ENCODE measurements at places on chromosomes 12 and 14. TPM values are rescaled to one million over a fixed set of nuclear protein-coding genes. Genes with fewer than 3 reads are reported as not detected.

GRCh38 chr14:37546621-37547447 lies 48.2 kb downstream of the FOXA1 start:
- no peak for DNase-seq

The PRKD1 gene
- 8.9 TPM for total RNA-seq

DNA sequence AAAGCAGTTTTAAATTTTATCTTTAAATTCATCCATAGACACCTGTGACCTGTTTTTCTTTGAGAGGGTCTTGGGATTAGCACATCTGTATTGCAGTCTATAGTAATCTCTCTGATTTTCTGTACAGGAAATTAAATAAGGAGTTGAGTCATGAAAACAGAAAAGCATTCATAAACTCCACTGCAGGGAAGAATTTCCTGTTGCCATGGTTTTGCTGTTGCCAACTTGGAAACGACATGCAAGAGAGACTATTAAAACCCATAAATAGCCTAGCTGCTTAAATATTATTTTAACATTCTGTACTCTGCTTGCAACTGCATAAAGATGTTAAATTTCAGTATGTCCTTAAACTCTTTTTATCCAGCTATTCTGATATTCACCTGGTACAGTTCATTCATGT lies 281.0 kb upstream of the RGS6 start:
- peak; percentile 88 for DNase-seq

DNA sequence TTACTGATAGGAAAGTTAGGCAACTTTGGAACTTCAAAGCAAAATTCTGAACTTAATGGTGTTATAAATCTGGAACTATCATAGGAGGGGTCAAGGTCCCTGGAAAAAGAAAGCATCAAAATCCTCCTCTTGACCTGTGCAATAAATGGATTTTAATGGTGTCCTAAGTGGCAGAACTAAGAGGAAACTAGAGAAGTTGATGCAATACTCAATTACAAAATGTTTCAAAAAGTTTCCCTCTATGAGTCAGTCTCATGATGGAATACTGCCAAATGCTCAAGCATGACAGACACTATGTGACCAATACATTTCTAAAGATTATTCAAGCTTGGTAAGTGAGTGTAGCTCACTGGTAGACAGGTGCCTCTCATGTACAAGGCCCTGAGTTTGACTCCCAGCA lies 47.7 kb upstream of the ERGIC2 start:
- peak; percentile 27 for DNase-seq

The TOMM20L gene
- total RNA-seq: not detected

- no peak for DNase-seq
These were observed 7.3 kb downstream of the C2CD5 start for GRCh38 chr12:22536971-22537544.

GRCh38 chr14:32419429-32419828 lies 90.3 kb downstream of the AKAP6 start:
- no peak for DNase-seq

DNA sequence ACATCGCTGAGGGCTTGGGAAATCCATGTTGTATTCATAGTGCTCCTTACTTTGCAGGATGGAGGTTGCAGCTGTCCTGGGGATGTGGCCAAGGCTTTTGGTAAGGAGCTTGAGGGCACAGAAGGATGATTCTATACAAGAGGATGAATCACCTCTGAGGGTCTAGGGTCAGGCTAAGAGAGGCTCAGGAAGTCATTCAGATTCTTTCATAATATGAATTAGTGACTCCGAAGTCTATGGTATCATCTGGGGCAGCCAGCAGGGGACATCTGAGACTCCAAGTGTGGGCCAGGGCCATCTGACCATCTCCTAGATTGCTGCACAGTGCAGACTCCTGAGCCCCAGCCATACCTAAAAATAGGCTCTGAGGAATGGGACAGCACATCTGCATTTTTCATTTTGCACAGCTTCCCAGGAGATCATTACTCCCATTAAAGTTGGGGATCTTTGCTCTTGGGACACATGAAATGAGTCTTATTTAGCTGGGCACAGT lies 4.8 kb downstream of the GMPR2 start:
- DNase-seq: no peak

DNA sequence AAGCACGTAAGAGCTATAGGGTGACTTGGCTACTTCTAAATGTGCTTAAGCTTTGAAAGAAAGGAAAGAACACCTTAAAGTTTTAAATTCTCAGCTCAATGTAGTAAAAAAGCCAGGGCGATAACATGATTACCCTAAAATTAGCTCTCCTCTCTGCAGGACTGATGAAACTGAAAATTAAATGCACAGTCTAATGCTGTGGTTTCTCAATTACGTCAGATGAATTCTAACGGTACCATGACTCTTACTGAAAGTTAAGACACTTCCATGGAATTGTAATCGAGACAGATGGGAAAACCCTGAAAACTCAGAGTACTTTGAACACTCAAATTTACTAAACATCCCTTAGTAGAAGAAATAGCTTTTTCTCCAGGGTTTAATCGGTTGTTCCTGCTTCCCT lies 25.9 kb upstream of the PRKD1 start:
- no peak for DNase-seq

- DNase-seq: no peak
These were observed 217.9 kb downstream of the CRADD start for GRCh38 chr12:93895089-93895445.

DNA sequence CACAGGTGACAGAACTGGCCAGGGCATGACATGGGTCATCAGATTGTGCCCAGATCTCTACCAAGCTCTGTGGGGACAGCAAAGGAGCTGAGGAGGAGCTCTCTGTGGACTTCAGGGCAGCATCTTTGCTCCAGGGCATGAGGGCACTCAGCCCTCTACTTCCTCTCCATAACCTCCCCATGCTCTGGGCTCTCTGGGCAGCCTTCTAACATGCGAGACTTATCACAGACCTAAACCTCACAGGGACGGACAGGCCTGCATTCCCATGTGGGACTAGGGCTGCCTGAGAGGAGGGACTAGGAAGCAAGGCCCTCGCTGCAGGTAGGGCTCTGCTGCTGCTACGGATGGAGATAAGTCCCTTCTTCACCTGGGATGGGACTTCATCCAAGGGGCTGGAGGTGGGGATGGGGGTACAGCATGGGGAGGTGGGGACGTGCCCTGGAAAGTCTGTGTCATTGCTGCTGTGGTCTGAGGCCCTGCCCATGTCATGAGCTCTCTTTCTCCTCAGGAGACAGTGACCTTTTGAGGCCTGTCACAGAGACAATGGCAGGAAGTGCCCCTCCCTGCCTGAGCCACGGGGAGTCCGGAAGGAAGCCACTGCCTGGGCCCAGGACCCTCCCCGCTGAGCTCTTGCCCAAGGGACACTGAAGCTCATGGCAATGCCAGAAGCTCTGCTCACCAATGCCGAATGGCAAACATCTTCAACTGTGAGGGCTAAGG lies 44.1 kb downstream of the PITPNM2 start:
- no peak for DNase-seq

The SLC6A13 gene
- not detected for total RNA-seq

The SLCO1A2 gene
- not detected for total RNA-seq

DNA sequence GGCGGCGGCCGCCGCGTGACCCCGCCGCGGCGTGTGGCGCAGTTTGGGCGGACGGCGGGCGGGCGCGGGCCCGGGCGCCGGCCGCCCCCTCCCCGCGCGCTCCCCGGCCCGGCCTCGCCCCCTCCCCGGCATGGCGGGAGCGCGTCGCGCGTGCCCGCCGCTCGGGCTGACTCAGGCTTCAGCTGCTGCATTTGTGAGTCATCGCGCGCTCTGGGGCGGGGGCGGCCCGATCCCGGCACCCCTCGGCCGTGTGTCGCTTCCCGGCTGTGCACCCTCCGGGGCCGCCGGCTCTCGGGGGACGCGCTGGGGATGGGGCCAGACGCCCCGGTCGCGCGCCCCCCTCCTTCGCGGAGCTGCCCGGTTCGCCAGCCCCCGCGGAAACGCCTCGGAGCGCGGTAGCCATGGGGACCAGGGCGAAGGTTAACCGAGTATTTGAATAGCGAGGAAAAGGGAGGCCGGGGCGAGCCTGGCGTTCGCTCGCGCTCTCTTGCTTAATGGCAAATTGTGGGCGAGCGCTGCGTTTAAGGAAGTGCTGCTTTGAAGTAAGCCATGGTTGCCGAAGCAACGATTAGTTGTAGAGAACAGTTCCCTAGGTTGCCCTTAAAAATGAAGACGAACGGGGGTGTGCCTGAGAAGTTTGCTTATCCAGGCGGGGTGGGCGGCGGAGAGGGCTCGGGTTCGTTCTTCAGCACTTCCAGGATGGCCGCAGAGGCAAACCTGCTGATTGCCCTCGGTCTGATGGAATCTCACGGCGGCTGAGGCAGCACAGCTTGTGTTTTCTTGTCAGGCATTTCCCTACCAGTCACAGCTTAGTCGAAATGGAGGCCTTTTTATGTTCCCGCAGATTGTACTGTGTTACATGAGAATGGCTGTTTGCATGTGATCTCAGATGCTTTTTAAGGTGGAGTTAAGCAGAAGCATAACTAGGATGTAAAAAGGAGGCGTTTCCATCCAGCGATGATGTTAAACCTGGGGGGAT lies 896 bp downstream of the EIF5 start:
- peak; percentile 24 for DNase-seq

GRCh38 chr12:88145567-88146505 lies 3.7 kb downstream of the TMTC3 start:
- DNase-seq: no peak

The LPAR5 gene
- total RNA-seq: 0.04 TPM

The A2M gene
- 1.4 TPM for total RNA-seq

DNA sequence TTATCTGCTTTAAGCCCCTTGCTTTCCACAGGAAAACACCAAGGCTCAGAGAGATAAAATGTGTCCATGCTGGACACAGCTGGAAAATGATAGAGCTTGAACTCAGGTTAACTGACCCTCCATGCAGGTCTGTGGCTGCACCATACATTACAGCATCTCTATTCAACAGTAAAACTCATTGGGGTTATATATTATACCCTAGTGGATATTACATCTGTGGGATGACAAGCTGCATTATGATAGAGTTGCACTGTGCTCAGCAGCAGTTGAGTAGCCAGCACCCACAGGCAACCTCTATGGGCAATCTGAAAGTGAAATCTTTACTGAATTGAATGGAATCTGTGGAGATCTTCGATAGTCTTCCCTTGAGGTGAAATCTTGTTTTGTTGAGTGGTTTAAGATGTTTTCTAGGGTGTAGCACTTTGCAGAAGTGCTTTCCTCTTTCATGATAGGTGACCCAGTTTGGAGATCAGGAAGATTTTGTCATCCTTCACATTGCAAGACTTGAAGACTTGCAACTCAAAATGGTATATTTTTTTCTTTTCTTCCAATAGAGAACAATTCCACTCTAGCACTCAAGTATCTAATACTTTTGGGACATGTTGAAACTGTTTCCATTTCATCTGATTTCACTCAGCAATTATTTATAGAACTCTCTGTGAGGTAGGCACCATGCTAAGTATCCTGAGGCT lies 389.2 kb downstream of the RAD51B start:
- DNase-seq: no peak

GRCh38 chr14:74434294-74434693 lies 8.3 kb upstream of the SYNDIG1L start:
- no peak for DNase-seq

- DNase-seq: no peak
These were observed 108.7 kb downstream of the DIP2B start for GRCh38 chr12:50613463-50613862.

The NOPCHAP1 gene
- 18.1 TPM for total RNA-seq

DNA sequence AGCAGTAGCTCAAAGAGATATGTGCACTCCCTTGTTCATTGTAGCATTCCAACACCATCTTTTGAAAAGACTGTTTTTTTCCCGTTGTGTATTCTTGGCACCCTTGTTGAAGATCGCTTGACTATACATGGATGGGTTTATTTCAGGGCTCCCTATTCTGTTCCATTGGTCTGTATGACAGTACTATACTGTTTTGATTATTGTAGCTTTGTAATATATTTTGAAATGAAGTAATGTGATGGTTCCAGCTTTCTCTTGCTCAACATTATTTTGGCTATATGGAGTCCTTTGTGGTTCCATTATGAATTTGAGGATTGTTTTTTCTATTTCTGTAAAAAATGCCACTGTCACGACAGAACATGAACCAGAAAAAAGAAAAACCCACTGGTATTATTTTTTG lies 25.7 kb downstream of the BRMS1L start:
- DNase-seq: no peak

The TMPRSS12 gene
- total RNA-seq: not detected

- no peak for DNase-seq
These were observed 149.1 kb downstream of the GLT1D1 start for GRCh38 chr12:129002427-129002826.

DNA sequence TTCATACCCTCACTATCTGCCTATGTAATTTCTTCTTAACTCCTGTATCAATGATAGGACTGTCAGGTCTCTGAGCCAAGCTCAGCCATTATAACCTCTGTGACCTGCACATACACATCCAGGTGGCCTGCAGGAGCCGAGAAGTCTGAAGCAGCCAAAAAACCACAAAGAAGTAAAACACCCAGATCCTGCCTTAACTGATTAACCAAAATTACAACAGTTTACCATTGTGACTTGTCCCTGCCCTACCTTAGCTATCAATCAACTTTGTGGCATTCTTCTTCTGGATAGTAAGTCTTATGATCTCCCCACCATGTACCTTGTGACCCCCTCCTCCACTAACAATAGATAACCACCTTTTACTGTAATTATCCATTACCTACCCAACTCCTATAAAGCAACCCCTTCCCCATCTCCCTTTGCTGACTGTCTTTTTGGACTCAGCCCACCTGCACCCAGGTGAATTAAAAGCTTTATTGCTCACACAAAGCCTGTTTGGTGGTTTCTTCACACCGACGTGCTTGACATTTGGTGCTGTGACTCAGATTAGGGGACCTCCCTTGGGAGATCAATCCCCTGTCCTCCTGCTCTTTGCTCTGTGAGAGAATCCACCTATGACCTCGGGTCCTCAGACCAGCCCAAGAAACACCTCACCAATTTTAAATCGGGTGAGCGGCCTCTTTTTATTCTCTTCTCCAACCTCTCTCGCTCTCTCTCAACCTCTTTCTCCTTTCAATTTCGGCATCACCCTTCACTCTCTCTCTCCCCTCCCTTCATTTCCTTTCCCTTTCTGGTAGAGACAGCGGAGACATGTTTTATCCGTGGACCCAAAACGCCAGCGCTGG lies 11.5 kb upstream of the LGMN start:
- no peak for DNase-seq

DNA sequence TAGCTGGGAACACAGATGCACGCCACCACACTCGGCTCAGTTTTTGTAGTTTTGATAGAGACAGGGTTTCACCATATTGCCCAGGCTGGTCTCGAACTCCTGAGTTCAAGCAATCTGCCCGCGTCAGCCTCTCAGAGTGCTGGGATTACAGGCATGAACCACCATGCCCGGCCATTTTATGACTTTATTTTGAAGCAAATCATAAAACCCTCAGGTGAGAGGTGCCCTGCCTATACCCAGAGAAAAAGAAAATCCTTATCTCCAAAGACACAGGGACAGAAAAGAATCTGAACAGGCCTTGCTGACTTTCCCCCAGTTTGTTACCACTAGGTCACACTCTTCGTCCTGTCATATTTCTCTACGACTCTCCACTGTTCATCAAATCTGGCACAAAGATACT lies 48.8 kb downstream of the DAO start:
- DNase-seq: no peak

DNA sequence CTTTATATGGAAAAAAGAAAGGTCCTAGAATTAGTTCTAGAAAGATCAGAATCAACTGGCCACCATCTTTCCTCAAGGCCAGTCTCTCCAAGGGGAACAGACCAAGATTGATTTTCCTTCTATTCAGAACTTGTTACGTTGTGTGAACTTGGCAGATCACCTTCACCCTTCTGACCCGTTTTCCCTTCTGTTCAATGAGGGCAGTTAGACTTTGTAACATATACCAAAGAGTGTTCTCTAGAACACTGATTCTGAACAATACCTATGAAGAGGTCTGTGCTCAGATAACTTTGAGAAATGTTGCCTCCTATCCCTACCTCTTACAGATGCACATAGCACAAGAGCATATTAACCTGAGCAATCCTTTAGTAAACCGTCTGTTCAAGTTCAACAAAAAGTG lies 10.6 kb upstream of the PCK2 start:
- DNase-seq: no peak
